ENCODE measurements at places on chromosomes 2 and 18.

- no peak for DNase-seq
Observed at GRCh38 chr2:50723286-50723938, 308.5 kb downstream of the NRXN1 start.

GRCh38 chr18:8349608-8350323 lies 259.5 kb upstream of the RAB12 start:
- DNase-seq: no peak

DNA sequence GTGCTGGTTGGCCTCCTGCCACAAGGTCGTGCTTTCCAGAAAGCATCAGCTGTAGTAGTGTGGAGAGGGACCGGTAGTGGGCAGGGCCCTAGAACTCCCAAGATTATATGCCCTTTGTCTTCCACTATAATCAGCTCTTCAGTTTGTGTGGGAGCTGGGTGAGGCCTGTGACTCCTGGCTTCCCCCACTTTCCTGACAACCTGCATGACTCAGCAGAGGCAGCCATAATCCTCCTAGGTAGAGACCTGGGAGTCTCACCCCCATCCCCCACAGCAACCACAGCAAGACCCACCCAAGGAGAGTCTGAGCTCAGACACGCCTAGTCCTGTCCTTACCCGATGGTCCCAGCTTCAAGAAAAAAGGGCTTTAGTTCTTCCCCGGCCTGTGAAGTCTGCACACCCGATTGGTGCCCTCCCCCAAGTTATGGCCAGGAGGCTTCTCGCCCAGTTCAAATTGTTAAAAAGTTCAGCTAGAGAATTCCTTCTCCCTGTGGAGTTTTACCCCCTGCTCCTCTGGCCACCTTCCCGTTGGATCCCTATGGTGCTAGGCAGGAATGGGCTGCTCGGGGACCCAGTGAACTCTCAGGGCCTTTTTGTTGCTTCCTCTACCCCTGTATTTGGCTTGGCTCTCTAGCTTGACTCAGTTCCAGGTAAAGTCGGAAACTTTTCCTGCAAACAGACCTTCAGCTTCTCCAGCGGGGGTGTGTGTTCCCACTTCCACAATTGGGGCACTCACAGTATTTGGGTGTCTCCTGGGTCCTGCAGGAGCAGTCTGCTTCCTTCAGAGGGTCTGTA lies 57.8 kb upstream of the FAM237A start:
- DNase-seq: no peak

- no peak for DNase-seq
Observed at GRCh38 chr2:33241581-33241980, 234.9 kb upstream of the RASGRP3 start.

DNA sequence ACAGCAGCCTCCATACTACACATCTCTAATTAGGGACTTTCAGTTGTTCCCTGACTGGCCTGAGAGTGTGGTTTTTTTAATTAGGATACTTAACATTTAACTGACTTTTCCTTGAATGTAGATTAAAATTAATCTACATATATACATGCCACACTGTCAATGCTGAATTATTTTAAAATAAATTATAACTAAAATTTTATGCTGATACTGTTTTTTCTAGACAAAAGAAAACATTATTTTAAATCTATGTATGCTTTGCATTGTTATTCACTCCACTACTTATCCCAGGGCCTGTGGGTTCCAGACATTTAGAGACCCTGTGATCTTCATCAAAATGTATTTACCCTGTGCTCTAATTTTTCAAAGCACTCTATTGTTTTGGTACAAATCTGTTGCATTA lies 496.0 kb upstream of the MAP2 start:
- no peak for DNase-seq

DNA sequence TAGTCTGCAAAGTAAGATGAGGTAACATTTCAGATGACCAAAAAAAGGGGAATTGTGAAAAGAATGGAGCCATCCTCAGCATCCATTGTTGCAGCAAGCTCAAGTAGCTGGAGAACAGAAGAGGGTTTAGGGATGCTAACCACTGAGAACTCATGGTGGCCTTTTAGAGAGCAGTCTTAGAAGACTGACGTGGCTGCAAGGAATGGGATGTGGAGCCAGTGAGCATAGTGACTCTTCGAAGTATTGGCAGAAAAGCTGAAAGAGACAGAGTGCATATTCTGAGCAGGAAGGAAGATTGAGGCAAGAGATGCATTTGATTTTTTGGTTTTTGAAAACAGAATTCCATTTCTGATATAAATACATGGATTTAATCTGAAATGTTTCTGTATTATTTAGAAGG lies 151.2 kb downstream of the UBE2E3 start:
- DNase-seq: no peak

DNA sequence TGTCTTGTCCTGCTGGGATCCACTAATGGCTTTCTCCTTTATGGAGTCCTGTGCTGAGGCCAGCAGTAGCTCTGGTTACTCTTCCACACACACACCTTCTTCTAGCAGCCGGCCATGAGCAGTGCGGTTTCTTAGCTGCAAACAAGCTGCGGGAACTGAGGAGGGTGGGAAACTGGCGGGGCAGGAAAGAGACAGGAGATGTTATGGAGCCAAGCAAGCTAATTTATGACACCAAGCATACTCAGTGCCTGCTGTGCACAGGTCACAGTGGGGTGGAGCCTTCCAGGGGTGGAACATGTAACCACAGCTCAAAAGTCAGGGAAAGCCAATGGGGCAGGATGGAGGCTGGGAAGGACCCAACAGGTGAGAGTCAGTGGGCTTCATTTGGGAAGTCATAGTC lies 180.8 kb downstream of the FAM210A start:
- no peak for DNase-seq

DNA sequence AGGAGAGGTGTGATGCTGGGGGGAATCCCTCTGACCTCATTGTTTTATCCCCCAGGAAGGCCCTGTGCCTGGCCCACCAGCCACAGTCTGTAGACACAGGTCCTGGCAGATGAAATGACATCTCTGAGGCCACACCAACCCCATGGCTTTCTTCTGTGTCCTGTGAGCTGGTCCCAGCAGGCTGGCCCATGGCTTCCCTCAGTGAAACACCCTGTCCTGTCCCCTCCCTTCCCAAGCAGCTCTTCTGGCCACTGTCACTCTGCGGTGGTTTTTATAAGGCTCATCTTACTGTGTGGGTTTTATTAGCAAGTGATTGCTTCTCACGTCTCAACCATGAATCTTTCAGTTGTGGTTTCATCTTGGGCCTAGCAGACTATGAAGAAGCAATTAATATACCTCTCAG lies 102.8 kb upstream of the STPG4 start:
- DNase-seq: no peak

GRCh38 chr2:141455211-141455826 lies 675.5 kb downstream of the LRP1B start:
- no peak for DNase-seq

GRCh38 chr2:216385478-216385877 lies 13.2 kb upstream of the MARCHF4 start:
- no peak for DNase-seq

All from foreskin fibroblast (primary cell).